ENCODE measurements at places on chromosomes 12 and 14.
A peak's percentile ranks its signal among the peaks of the same experiment; 100 is the strongest.

DNA sequence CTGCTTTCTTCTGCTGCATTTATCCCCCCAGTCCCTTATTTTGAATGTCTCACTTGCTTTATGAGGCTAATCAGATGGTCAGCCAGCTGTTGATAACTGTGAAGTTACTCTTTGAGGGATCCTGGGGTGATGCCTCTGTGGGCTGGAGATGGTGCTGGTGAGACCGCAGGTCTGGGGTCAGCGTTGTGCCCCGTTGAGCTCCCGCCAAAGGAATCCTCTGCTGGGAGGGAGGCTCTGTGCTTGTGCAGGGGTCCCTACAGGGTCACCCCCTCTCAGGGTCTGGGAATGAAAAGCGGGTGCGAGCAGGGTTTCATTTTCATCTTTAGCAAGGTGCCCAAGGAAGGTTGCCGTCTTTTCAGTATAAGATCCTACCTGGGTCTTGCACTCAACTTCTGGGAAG lies 161.2 kb upstream of the RTL1 start:
- DNase-seq: no peak

DNA sequence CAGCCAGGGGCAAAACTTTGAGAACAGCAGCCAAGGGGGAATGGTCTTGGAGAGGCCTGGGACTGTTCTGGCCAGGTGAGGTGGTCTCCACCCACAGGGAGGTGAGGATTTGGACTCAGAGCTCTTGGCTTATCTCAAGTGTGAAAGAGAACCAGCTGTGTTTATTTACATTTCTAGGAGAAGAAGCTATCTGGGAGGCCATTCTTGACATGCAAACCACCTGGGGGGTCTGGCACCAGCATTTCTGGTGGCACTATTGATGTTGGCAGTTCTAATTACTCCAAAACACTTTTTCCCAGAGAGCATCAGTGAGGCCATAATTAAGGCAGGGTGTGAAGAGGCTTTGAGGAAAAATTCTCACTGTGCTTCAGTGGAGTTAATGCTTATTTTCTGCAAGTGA lies 95.1 kb downstream of the CAND1 start:
- DNase-seq: no peak

DNA sequence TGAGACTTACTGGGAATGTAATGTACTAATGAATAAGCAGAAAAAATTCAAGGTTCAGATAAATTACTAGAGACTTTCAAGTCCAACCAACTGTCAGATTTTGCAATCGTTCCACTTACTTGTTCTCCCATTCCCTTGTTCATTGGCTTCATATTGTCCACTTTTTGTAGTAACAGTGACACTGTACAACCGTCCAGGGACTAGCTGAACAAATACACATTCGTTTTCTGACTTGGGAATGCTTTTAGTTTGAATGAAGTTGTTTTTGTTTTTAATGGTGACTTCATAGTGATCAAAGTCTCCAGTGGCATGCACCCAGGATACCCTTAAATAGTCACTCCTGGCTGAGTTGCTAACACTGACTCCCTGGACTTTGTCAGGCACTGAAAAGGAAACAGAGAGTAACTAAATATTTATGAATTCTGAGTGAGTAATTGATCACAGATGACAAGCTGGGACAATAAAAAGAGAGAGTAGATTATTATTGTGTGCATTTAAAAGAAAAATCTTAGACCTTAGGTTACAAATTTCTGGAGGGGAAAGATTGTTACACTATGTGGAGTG lies 65.4 kb downstream of the PTPRB start:
- no peak for DNase-seq

- peak; percentile 73 for DNase-seq
Observed at GRCh38 chr14:80095623-80096022, 115.7 kb downstream of the DIO2 start.

- no peak for DNase-seq
Observed at GRCh38 chr12:122079033-122079531, 526 bp downstream of the MLXIP start.

GRCh38 chr12:82665142-82665923 lies 21.4 kb upstream of the TMTC2 start:
- DNase-seq: no peak
